ENCODE measurements at places on chromosomes 7 and 10. TPM values are rescaled to one million over a fixed set of nuclear protein-coding genes. Genes with fewer than 3 reads are reported as not detected.

The CYP26C1 gene
- total RNA-seq = 0.33 TPM

The CCDC146 gene
- total RNA-seq = 3.3 TPM

- no peak for DNase-seq
Measured at GRCh38 chr7:139909379-139910050, 80.5 kb downstream of the TBXAS1 start.

- DNase-seq = no peak
Measured at GRCh38 chr7:56218510-56218909, 102.3 kb upstream of the NUPR2 start.

DNA sequence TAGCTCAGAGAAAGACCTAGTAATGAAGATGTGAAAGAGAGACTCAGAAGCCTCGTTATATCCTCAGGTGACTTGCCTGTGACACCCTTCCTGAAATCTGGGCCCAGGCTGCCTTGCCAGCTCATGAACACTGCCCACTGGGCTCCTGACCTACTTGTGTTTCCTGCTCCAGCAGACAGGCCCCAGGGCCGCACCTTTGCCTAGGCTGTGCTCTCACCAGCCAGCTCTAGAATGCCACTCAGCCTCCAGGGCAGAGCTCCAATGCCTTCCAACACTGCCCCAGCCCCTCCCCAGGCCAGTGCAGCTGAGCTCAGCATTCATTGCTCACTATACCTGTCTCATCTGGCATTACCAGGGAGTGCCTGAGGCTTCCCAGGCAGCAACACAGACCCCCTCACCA lies 94.3 kb downstream of the DLG5 start:
- no peak for DNase-seq

- no peak for DNase-seq
Measured at GRCh38 chr7:82406937-82407336, 36.6 kb downstream of the CACNA2D1 start.

DNA sequence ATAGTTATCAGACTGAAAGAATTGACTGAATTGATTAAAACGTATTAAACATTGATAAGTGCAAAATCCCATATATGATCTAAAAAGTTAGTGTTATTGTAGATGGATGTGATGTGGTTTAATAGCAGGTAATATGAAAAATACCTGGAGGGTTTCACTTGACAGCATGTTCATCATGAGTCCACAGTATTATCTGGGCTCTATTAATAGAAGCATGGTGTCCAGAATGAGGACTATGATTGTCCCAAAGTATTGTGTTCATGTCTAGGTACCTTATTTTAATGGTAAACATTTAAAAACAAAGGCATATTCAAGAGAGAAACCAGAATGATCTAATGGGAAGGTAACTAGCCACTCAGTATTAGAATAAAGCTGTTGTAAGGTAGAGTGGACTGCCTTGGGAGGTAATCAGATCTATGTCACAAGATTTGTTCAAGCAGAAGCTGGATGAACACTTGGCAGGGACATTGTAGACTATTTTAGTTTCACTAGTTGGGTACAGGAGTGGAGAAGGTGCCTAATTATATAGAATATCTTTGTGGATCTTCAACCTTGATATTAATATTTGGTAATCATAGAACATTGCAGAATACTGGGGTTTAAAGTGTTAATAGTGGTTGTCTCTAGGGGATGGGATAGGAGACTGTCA lies 43.5 kb downstream of the MCU start:
- no peak for DNase-seq

DNA sequence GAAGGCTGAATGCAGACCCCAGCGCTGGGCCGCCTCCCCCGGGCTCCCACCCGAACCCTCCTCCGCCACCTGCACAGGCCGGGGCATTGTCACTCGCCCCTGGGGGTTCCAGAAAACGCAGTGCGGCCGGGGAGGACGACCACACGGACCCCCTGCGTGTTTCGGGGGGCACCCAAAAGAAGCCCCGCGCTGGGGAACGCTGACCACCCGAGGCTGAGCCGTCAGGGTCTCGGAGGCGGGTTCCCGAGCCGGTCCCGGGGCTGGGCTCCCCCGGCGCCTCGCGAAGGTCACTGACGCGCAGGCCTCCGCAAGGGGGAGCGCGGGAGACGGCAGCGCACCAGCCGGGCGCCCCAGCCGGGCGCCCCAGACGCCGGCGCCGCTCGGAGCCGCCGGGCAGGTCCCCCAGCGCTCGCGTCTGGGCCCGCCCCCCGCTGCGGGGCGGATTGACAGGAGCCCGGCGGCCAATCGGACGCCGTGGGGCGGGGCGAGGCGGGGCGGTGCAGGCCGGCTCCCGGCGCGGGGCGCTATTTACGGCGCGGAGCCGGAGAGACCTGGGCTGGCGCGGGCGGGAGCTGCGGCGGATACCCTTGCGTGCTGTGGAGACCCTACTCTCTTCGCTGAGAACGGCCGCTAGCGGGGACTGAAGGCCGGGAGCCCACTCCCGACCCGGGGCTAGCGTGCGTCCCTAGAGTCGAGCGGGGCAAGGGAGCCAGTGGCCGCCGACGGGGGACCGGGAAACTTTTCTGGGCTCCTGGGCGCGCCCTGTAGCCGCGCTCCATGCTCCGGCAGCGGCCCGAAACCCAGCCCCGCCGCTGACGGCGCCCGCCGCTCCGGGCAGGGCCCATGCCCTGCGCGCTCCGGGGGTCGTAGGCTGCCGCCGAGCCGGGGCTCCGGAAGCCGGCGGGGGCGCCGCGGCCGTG lies at the start of gene BAMBI:
BAMBI (plus strand) TSS at position 554 of the 920 bp plus-strand sequence. CDS start 377 bp downstream, outside the sequence.
- DNase-seq = peak; percentile 92

DNA sequence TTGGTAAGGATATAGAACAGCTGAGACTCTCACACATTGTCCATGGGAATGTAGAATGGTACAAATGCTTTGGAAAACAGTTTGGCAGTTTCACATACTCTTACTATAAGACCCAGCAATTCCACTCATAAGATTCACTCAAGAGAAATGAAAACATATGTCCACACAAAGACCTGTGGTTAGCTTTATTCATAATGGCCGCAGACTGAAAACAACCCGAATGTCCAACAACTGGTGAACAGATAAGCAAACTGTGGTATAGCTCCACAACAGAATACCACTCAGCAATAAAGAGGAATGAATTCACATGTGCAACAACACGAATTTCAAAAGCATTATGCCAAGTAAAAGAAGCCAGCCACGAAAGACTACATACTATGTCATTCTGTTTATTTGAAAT lies 33.5 kb upstream of the CUL1 start:
- DNase-seq = no peak
